T-helper 2 cell (primary cell): ENCODE measurements at places on chromosomes 1 and 21.

DNA sequence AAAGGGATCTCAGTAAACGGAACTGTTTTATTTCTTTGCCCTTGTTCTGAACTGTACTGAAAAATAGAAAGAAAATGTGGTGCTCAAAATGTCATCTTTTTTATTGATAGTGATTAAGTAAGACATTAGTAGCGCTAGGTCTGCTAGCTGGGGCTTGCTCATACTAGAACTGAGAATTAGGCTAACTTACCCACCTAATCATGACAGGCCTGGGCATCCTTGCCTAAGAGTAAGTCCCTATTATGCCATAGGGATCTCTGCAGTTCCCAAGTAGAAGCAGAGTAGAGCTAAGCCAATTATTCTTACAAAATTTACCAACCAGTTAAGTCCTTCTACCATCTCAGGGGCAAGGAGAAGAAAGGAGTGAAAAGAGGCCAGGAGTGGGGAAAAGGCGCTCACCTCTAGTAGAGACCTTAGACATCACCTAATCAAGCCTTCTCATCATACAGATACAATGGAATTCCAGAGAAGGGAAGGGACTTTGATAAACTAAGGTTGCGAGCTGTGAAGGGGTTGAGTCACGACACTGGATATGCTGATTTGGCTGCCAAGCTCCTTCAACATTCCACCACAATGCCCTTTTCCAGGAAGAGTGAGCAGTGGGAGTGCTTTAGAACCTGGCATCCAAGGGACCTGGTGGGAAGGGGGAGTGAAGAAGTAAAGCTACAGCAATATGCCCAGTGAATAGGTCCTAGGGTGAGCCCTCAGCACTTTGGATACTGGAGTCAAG, 27.7 kb upstream of the RPTN start:
- DNase-seq: no peak

- DNase-seq: no peak
These were observed 12.8 kb upstream of the PRDM2 start for GRCh38 chr1:13687151-13687715.

- no peak for DNase-seq
These were observed 13.2 kb downstream of the FNDC7 start for GRCh38 chr1:108725906-108726305.

DNA sequence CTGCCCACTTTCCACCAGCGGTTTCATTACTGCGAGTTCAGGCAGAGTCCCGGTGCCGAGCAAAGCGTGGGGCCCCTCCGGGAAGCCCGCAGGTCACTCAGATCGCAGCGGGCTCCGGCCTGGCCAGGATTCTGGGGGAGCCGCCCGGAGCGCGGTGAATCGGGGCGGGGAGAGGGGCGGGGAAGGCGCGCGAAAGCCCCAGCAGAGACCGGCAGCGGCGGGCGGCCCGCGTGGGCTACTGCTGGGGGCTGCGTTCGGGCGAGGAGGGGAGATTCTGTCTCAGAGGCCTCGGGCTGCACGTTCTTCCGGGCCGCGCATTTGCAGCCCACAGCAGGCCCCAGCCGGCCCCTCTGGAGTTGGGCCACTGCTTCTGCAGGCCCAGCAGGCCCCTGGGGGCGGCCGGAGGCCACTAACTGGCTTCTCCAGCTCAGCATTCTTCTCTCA, 64.7 kb downstream of the SCCPDH start:
- no peak for DNase-seq

DNA sequence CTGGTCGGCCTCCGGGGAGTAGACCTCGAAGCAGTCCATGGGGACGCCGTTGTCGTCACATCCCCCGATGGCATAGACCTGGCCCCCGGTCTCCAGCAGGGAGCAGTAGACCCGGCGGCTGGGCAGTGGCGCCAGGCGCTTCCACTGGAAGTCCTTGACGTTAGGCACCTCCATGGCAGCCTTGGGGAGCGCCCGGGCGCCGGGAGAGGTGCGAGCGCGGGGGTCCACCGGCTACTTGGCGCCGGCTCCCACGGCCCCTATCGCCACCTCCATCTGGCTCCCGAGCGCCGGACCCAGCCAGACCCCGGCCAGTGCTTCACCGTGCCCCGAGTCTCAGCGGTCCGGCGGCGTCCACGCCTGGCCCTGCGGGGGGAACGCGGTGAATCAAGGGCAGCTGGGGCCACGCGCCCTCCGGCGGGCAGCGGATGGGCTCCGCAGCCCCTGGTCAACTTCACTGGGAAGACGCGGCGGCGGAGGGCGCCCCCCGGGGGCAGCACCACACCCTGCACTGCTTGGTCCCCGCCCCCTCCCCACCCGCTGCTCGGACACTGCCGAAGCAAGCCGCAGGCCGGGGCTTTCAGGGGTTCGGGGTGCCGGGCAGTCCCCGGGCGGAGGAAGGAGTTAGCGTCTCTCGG, 13.2 kb downstream of the KLHDC8A start:
- no peak for DNase-seq

DNA sequence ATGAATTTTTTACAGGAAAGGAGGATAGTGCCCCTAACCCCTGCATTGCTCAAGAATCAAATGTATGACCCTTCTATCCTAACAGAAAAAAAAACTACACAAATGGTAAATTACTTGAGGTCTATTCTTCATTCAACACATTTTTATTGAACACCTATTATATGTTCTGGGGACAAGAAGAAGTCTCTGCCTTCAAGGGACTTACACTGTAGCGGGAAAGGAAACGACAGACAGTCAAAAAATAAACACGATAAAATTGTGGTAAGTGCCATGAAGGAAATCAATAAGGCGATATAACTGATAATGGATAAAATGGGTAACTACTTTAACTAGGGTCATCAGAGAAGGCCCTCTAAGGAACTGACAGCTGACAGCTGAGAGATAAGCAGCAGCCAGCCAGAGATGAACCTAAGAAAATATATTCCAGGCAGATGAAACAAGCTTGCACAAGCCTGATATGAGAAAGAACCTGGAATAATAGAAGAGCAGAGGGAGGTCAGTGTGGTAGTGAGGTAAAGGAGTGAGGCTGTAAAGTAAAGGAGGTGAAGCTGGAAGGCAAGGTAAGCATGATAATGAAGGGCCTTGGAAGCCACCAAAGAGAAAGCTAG, 66.4 kb downstream of the PHTF1 start:
- DNase-seq: no peak

DNA sequence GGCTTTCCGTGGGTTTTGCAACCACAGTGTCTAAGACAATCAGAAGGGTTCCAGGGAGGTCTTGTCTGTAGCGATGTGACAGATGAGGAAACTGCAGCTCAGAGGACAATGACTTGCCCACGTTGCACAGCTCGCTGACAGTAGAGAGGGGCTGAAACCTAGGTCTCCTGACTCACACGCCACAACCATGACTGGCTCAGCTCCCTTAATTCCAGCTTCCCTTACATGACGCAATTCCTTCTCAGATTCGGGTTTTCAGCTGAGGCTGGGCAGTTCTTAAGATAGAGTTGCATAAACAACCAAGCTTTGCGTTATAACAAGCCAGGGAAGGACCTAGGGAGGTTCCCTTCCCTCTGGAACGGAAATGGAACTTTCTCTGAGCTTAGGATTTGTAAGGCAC, 36.3 kb downstream of the DHCR24 start:
- DNase-seq: no peak

GRCh38 chr1:200873671-200874397, 1.1 kb downstream of the GPR25 start:
- no peak for DNase-seq

DNA sequence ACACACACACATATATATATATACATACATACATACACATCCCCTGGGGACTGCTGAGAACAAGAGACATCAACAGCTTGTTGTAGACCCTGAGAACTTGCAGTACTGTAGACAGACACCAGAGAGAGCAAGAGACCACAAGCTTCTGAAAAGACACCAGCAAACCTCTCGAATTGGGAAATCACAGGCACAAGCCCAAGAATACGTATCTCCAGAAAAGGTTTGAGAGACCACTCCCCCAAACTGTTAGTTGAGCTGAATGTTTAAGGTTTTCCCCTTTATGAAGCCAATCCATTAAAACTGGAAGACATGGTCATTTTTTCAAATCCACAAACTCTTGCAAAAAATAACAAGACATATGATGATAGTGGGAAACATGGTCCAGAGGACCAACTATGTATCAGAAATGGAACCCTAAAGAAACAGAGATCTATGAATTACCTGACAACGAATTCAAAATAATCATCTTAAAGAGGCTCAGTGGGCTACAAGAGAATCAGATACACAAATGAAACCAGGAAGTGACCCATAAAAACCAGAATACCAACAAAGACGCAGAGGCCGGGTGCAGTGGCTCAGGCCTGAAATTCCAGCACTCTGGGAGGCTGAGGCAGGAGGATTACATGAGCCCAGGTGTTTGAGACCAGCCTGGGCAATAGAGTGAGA, 45.1 kb downstream of the SLC2A1 start:
- peak; percentile 55 for DNase-seq

- no peak for DNase-seq
These were observed 14.8 kb upstream of the OLIG2 start for GRCh38 chr21:33010931-33011330.

DNA sequence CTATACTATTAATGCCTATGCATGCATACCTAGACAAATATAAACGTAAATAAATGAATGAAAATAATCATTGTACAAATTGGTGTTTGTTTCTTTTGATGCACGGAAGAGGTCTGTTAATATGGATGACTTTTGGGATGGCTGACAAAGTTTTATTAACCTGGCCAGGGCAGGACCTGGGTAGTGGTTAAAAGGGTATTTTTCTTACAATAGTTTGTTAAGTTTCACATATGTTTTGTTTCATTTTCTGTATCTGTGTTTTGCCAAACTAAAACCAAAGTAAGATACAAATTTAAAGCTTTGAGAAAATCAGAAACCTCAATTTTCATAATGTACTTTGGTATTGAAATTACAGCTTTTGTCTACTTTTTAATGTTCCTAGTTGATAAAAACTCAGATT, 222.7 kb upstream of the OLFM3 start:
- DNase-seq: no peak

- no peak for DNase-seq
These were observed 63.7 kb downstream of the SLC30A7 start for GRCh38 chr1:100959502-100960060.

DNA sequence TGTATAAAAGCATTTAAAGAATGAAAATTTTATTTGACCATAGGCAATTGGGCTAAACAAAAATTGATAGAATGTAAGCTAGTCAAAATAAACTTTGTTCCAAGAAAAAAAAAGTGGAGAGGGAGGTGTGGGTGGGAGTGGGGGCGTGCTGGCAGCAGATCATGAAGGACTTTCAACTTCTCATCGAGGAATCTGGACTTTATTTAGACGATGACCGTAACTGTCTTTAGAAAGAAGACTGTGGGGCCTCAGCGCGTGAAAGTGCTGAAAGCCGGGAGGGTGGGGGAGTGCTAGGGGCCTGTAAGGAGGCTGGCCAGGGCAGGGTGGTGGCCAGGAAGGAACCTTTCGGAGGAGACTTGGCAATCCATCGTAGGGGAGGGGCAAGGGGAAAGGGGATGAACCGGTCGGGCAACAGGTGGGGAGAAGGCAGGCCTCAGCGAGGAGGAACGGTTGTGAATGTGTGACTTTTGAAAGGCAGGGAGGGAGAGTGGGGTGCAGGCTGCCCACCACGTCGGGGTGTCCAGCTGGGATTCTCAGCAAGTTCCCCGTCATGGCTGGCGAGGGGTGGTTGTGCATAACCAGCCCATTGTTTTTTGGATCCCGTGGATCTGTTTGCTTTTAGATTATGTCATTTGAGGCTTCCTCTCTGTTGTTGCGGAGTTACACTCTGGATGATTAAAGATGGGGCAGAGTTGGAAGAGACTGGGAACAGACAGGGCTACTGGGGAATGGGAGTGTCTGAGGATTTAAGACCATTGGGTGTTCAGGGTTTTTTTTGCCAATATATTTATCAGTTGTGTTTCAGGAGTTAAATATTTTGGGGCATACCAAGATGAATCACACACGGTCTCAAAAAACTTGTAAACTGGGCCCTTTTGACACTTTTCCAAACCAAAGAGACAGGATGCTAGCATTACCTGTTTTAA, 35.5 kb downstream of the HUNK start:
- DNase-seq: no peak

DNA sequence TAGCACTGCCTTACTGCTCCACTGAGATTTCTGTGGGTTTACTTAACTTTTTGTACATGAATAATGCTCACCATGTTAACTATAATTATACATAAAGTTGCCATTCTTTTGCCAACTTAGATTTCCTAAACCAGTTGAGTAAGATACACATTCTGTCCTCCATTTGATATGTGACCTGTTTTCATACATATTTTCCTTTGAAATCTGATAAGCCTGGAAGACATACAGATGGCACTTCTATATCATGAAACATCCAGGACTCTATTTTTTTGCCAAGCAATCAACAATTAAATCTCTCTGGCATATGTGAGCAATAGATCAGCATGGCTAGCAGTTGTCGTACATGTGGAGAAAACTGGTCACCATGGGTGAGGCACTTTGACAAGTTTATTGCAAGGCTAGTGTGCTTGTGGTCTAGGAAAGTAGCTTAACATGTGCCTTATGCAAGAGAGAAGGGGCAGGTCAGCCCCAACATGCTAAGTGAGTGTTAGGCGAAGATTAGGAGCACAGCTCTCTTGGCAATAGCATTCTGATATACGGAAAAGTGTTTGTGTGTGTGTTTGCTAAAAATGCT, 14.2 kb downstream of the PRRX1 start:
- DNase-seq: no peak

GRCh38 chr1:11693024-11693590, 1.6 kb downstream of the DRAXIN start:
- no peak for DNase-seq

DNA sequence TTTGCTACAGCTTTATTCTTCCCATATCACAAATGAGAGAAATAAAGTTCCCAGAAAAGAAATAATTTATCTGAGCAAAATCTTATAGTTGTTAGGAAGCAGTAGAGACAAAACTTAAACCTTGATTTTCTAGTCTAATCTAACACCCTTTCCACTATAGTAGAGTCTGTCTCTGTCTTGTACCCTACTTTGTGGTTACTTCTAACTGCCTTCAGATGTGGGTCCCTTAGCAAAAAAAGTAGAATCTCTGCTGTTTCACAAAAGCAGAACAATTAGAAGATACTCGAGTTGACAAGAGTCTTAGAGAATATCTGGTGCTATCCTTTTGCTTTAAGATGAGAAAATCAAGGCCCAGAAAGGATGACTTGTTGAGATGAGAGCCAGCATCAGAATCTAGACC, 48.1 kb upstream of the FGGY start:
- no peak for DNase-seq

DNA sequence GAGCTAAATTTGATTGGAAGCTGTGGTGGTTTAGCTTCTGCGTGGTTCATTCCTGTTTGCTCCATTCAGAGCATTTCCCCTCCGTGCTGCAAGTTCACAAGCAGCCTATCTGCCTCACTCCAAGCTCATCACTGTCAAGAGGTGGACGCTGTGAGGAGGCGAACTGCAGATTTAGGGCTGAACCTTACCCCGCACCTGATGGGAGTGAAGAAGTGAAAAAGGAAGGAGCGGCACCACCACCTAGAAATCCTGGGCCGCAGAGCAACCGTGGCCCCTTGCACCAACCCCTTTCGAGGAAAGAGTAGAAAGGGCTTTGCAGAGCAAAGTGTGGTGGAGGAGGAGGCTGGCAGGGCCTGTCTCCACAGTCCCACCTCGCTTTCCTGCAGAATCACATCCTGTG, 117.4 kb downstream of the IER5 start:
- no peak for DNase-seq

GRCh38 chr1:234975941-234976860, 152.4 kb downstream of the TOMM20 start:
- DNase-seq: no peak
